ENCODE measurements at places on chromosomes 2 and 18. TPM values are rescaled to one million over a fixed set of nuclear protein-coding genes. Genes with fewer than 3 reads are reported as not detected.

GRCh38 chr2:120005834-120006521 lies 6.9 kb upstream of the EPB41L5 start:
- DNase-seq: no peak

DNA sequence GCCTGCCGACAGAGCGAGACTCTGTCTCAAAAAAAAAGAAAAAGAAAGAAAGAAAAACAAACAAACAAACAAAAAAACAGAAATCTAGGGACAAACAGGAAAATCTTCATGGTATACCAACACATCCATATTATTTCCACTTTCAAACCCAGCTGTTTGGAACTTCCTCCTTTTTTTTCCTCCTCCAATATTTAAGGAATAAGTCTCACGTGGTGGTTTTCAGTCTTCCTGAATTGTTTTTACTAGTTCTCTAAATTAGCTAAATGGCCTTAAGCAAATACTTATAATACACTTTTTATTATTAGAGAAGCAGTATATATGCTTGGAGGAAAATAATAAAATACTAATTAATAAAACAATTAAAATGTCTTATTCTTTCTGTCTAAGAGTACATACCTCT lies 48.7 kb upstream of the GLS start:
- DNase-seq: no peak

- DNase-seq: peak; percentile 60
Observed at GRCh38 chr2:142980246-142981068, 103.0 kb downstream of the KYNU start.

DNA sequence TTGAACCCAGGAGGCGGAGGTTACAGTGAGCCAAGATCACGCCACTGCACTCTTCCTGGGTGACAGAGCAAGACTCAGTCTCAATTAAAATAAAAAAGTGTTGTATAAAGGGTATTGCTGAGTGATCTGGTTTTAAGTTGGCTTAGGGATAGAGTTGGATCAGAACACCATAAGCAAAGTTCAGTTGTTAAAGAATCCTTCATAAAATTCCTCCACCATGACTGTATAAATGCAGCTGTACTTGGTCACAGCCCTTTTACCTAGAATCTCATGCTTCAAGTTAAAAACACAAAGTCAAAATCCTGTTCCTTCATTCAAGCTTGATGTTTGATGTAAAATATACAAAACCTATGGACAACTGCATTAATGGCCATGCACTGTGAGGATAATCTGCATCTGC lies 33.4 kb upstream of the PNO1 start:
- no peak for DNase-seq

IL37 gene
- not detected for total RNA-seq

DNA sequence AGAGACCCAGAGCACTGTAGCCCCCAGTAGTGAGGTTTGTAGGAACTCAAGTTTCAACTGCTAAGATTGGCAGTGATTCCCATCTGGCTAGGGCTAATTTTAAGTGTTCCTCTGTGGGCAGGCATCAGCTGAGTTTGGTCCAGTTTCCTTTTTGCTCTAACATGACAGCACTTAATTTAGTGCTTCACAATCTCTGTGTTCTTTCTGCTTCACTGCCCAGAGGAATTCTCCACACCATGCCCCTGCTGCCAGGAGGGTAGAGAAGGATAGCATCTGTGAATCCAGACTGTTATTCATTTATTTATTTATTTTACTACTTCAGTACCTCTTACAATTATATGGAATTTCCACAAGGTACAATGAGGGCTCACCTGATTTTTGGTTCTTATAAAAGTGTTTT lies 549.9 kb upstream of the FSIP2 start:
- DNase-seq: peak; percentile 8

DNA sequence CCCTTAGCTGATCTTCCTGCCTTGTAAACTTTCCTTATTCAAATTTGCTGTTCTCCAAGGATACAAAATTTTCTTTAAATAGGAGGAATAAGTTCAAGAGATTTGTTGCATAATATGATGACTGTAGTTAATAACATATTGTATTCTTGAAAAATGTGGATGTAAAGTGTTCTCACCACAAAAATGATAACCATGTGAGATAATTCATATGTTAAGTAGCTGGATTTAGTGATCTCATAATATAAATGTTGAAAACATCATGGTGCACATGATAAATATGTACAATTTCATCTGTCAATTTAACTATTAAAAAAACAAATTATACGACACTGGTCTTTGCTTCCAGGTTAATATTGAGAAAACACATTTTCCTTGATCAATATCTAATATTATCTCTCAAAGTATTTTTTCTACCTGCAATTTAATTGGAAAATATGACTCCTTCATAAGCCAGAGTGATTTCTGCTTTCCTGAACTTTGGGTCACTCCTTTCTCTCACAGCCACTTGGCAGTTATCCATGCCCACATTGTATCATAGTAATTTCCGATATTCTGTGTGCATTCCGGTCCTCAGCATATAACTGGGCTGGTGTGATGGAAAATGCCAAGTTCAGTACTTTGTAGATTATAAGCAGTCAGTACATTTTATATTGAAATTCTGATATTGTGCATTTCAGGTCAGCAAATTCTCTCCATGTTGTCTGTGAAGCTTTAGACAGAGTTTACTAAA lies 152.6 kb downstream of the GULP1 start:
- no peak for DNase-seq

GRCh38 chr18:44508474-44508873 lies 172.2 kb upstream of the SETBP1 start:
- DNase-seq: no peak

GRCh38 chr2:121667618-121668017 lies 18.4 kb upstream of the CLASP1 start:
- DNase-seq: no peak

DNA sequence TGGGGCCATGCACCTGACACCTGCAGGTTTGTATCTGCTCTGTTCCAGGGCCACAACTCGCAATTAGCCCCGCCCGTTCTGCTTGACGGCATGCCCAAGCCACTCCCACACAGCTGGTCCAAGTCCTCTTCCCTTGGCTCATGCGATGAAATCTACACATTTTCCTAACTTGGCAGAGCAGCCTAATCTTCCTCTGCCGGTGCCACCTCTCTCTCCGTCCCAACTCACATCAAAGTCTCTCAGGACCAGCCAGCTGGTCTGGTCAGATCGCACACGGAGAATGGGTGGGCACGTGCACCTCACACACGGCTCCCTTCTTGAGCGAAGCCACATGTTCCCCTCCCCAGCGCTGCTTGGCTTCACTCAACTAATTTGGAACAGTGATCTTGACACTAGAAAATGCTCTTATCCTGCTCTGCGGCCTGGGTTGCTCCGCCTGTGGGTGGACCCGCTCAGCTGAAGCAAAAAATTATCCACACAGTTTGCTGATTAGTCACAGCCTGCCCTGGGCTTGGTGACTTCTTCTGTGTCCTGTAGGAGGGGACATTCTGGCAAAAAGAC lies 176.7 kb downstream of the NRP2 start:
- no peak for DNase-seq

DNA sequence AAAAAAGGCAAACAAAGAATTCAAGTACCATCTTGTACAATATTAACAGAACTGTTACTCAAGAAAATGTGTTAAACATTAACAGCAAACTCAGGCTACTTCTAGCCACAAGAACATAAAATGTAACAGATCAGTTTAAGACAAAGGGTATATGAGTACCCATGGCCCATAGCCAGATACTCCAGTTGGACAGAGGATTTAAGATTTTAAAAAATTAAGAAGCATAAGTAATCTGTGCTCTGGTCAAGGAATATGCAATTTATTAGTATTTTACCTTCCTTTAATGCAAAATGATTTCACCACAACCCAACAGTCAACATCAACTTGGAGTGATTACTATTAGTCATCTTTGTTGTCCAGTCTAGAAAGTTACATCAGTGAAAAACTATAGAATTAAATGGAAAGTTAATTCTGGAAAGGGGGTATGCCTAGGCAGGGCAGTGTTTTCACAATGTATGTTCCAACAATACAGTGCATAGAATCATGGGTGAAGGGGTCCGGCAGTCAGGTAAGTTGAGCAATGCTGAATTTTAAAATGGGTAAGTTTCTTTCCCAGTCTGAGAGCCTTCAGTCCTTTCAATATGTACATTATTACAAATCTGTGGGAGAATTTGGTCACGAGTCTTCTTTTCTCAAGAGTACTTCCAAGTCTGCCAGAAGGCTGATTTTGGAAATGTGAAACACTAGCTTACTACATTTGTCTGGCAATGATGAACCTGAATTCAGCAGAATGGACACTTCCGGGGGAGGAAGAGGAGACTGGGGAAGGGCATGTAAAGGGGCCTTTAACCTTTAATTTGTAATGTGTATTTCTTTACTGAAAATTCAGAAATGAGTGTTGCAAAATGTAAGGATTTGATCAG lies 34.5 kb downstream of the SFT2D3 start:
- DNase-seq: no peak

DNA sequence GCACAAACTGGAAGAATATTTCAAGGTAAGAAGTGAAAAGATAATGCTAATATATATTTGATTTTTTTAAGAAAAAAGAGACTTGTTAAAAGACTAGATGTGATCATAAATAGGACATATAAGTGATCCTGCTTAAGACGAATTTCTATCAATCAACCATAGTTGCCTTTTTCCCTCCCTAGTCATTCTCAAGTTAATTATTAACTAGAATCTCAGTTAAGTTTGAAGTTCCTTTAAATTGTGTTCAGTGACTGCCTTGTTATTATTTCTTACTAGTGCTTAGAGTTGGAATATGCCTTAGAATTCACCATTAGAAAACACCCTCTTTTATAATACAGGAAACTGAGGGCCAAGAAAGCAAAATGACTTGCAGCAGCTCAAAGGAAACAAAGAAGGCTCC lies 141.5 kb upstream of the SP5 start:
- no peak for DNase-seq

BUB1 gene
- total RNA-seq: 57.7 TPM

- no peak for DNase-seq
Observed at GRCh38 chr2:224264259-224264658, 137.6 kb downstream of the FAM124B start.

SKOR2 gene
- total RNA-seq: not detected

RPRD1A gene
- total RNA-seq: 39.1 TPM

CYS1 gene
- total RNA-seq: 1.1 TPM

ALMS1 gene
- total RNA-seq: 8.3 TPM

DNA sequence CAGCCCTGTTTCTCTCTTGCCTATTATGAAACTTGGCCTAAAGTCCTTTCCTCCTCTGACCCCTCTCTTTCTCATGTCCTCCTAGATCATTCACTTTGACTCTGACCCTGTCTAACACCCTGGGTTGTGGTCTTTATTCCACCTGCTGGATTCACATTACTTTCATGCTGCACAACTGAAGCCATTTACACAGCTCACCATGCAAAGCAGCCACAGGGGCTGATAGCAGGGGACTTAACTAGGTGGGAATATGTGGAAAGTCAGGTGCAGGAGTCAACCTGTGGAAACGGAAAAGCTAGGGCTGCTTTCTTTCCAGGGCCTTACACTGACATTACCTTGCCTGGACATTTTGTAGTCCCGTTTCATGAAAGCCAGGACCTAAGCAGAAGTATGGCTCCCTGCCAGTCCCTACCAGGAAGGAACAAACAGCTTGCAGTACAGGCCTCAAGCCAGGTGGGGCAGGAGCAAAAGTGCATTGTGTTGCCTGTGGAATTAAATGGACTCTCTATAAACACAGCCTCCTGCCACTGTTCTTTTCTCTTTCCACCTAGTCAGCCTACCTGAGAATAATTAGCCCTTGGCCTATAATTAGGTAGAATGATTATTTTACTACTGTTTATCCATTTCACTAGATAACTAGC lies 11.8 kb downstream of the MAPRE3 start:
- DNase-seq: peak; percentile 71

IKZF2 gene
- 0.68 TPM for total RNA-seq

DNA sequence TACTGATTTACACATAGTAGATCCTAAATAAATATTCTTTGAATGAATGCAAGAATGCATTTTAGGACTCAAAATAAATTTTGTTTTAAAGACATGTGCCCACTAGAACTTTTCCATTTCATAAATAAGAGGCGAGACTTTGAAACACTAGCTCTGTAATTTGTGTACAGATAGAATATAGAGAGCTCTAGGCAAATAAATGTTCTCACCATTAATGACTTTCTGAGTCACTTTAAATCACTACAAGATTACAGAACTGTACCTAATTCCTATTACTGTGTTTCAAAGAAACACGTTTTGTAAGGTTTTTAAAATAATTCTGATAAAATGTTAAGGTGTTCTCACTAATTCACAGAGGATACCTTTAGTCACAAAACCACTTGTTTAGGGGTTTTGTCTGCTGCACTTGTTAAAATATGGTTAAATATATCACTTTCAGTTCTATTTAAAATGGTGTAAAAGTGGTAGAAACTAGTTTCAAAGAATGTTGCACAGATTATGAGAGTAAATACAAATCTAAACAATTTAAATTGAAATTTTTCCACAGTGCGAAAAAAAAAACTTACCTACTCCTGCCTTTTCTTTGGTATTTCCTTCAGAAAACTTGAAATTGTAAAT lies 158.7 kb upstream of the ZC3H15 start:
- no peak for DNase-seq

DNA sequence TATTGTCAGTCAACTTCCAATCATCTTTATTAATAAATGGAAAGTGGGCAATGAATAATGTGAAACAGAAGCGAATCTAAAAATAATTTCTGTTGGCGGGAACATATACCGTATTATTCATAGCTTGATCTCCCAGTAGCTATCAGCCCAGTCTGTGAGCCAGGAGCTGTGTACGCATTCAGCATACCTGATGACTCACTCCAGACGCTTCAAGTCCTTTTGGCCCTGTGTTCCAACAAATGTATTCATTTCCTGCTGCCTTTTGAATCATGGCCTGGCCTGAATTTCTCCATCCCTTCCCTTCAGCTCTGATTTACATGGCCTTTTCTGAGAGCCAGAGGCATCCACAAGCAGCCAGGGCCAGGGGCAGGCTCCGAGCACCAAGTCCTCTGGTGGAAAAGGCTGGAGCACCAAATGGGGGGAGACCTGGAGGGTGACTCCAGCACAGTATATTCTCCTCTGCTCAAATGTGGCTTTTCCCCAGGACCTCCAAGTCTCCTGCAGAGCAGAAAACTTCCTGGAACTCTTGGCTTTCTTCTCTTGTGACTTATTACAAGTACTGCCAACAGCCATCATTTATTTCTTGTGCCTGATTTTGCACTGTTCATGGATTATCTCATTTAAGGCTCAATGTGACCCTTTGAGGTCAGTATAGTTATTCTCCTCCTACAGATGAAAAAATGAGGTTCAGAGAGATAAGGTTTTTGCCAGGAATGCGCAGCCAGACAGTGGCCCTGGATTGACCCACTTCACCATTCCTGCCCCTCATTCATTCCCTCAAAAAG lies 108.7 kb downstream of the EN1 start:
- DNase-seq: peak; percentile 88

Measured in H4 (cell line).